ENCODE measurements at places on chromosomes 4 and X.

GRCh38 chr4:54717694-54718093 is 59.9 kb downstream of the KIT start:
- H3K27ac ChIP-seq = no peak overlapping the region
- H3K4me1 ChIP-seq = no peaks in the 10 kb centered on the region
- H3K27me3 ChIP-seq = no peaks in the 10 kb centered on the region
- no peaks in the 10 kb centered on the region for H3K36me3 ChIP-seq

- H3K4me1 ChIP-seq = peaks cover 13% of the 10 kb centered on the region
- no peak overlapping the region for H3K4me3 ChIP-seq
- H3K27me3 ChIP-seq = peaks cover 31% of the 10 kb centered on the region
- H3K36me3 ChIP-seq = no peaks in the 10 kb centered on the region
- no peak overlapping the region for H3K27ac ChIP-seq
- peak; percentile 11 for DNase-seq
Measured at GRCh38 chr4:11424000-11424399, 4.7 kb downstream of the HS3ST1 start.

- peak overlapping the region; percentile 9 for H3K27ac ChIP-seq
- H3K27me3 ChIP-seq = no peaks in the 10 kb centered on the region
- H3K4me3 ChIP-seq = peak overlapping the region; percentile 60
- H3K4me1 ChIP-seq = peaks cover 71% of the 10 kb centered on the region
Measured at GRCh38 chr4:26863512-26863911, 2.9 kb downstream of the STIM2 start.

DNA sequence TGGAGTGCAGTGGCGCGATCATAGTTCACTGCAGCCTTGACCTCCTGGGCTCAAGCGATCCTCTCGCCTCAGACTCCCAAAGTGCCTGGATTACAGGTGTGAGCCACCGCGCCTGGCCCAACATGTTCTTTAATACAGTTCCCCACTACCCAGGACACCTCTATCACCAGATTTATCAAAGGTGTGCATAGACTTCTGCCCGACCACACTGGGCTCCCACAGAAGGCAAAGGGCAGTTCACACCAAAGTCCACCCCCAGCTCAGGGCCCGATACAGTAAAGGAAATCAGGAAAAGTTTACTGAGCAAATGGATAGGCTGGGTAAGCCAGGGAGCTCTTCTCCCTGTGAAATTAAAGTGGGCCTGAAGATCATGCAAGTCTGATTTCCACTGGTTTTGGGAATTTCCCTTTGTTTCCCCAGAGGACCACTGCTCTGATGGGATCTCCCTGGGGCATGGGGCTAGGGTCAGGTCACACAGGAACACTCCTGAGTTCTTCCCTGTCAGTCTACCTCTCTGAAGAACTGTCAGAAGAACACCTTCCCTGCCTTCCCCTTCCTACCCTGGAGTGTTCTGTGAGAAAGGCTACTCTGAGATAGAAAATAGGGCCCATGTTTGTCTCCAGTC is 17.7 kb upstream of the PIM2 start:
- no peaks in the 10 kb centered on the region for H3K27me3 ChIP-seq
- DNase-seq = no peak
- peak overlapping the region; percentile 83 for H3K4me3 ChIP-seq
- peak overlapping the region; percentile 97 for H3K27ac ChIP-seq

GRCh38 chr4:123507376-123507775 is 110.8 kb downstream of the SPRY1 start:
- no peaks in the 10 kb centered on the region for H3K36me3 ChIP-seq
- H3K27me3 ChIP-seq = peaks cover 33% of the 10 kb centered on the region
- no peak overlapping the region for H3K4me3 ChIP-seq
- DNase-seq = no peak
- no peaks in the 10 kb centered on the region for H3K4me1 ChIP-seq

- H3K4me1 ChIP-seq = no peaks in the 10 kb centered on the region
- no peak for DNase-seq
- no peaks in the 10 kb centered on the region for H3K27me3 ChIP-seq
- no peak overlapping the region for H3K4me3 ChIP-seq
- no peak overlapping the region for H3K27ac ChIP-seq
Measured at GRCh38 chrX:31136144-31136611, 64.3 kb upstream of the FTHL17 start.

GRCh38 chrX:275967-276580 is 5.1 kb upstream of the PLCXD1 start:
- no peaks in the 10 kb centered on the region for H3K27me3 ChIP-seq
- DNase-seq = peak; percentile 25
- H3K36me3 ChIP-seq = peaks cover 6% of the 10 kb centered on the region
- H3K4me1 ChIP-seq = peaks cover 7% of the 10 kb centered on the region

- no peak for DNase-seq
- H3K36me3 ChIP-seq = no peaks in the 10 kb centered on the region
- peaks cover 5% of the 10 kb centered on the region for H3K27me3 ChIP-seq
- no peaks in the 10 kb centered on the region for H3K4me1 ChIP-seq
- H3K4me3 ChIP-seq = no peak overlapping the region
Measured at GRCh38 chr4:68451246-68452211, 4.3 kb downstream of the TMPRSS11E start.

DNA sequence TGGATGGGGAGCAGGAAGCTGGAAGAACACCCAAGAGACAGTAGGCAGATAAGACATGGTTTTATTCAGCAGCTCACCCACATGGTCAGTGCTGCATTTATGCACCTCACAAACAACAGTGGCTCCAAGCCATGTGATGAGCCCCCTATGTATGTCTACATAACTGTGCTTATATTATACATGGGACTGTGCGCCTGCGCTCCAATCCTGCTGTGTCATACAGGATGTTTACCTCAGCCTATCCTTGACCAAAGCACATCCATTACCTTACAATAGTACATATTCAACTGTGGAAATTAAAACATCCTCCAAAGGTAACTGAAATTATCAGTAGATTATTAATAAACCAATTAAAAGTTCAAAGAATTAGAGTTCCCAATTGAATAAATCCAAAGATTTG is 44.1 kb upstream of the SGMS2 start:
- H3K4me3 ChIP-seq = no peak overlapping the region
- H3K36me3 ChIP-seq = no peaks in the 10 kb centered on the region
- no peak for DNase-seq
- no peak overlapping the region for H3K27ac ChIP-seq
- no peaks in the 10 kb centered on the region for H3K4me1 ChIP-seq
- H3K27me3 ChIP-seq = peaks cover 16% of the 10 kb centered on the region

GRCh38 chr4:103845075-103845474 is 125.3 kb upstream of the TACR3 start:
- H3K27me3 ChIP-seq = no peaks in the 10 kb centered on the region
- H3K36me3 ChIP-seq = no peaks in the 10 kb centered on the region
- no peak overlapping the region for H3K4me3 ChIP-seq
- DNase-seq = no peak

DNA sequence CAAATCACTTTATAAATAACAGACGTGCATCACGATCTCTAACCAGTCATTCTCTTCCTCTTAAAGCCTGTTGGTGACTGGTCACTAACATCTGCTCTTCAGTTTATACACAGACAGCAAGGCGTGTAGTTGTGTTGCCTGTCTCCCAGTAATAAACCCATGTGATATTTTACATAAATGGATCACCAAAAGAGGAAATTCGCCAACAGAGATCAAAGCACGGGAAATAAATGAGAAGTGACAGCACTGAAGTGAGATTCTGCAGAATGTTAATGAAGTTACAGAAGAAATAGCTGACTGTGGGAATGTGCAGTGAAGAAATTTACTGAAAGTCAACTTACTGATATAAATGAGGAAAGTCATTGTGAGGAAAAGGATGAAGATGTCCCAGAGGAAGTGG is 47.0 kb downstream of the AFF1 start:
- no peak overlapping the region for H3K27ac ChIP-seq
- H3K4me1 ChIP-seq = peaks cover 18% of the 10 kb centered on the region
- no peak overlapping the region for H3K4me3 ChIP-seq

- H3K4me3 ChIP-seq = no peak overlapping the region
- no peak for DNase-seq
- no peaks in the 10 kb centered on the region for H3K4me1 ChIP-seq
- no peak overlapping the region for H3K27ac ChIP-seq
- H3K27me3 ChIP-seq = no peaks in the 10 kb centered on the region
Measured at GRCh38 chr4:66404141-66404540, 733.9 kb upstream of the EPHA5 start.

DNA sequence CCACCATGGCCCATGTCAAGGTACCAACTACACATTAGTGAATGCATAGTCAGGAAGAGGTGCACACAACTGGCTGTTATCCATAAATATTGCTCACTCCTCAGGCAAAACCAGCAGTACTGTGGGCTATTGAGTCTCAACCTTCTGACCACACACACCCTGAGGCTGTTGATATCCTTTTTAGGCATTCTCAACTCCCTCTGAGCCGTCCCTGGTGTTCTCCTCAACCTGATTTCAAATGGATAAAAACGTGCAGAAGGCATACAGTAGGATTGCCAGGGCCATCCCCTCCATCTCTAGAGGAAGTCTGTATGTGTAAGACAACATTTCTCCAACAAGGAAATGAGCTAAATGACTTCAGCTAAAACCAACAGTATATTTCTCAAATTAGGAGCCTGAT is 98.7 kb upstream of the KLHL13 start:
- H3K4me1 ChIP-seq = no peaks in the 10 kb centered on the region
- no peak overlapping the region for H3K27ac ChIP-seq
- no peaks in the 10 kb centered on the region for H3K27me3 ChIP-seq
- no peaks in the 10 kb centered on the region for H3K36me3 ChIP-seq

GRCh38 chrX:102491766-102492165 is 20.2 kb upstream of the TCP11X2 start:
- H3K27me3 ChIP-seq = no peaks in the 10 kb centered on the region
- H3K36me3 ChIP-seq = no peaks in the 10 kb centered on the region
- no peak overlapping the region for H3K4me3 ChIP-seq
- no peaks in the 10 kb centered on the region for H3K4me1 ChIP-seq

- no peaks in the 10 kb centered on the region for H3K36me3 ChIP-seq
- H3K4me3 ChIP-seq = no peak overlapping the region
- H3K27me3 ChIP-seq = no peaks in the 10 kb centered on the region
- no peak overlapping the region for H3K27ac ChIP-seq
Measured at GRCh38 chr4:181944527-181944926, 298.7 kb upstream of the TENM3 start.

- H3K36me3 ChIP-seq = no peaks in the 10 kb centered on the region
- peaks cover 52% of the 10 kb centered on the region for H3K27me3 ChIP-seq
- no peak for DNase-seq
- H3K4me3 ChIP-seq = no peak overlapping the region
- H3K4me1 ChIP-seq = no peaks in the 10 kb centered on the region
Measured at GRCh38 chr4:100070868-100071267, 119.4 kb downstream of the DDIT4L start.

DNA sequence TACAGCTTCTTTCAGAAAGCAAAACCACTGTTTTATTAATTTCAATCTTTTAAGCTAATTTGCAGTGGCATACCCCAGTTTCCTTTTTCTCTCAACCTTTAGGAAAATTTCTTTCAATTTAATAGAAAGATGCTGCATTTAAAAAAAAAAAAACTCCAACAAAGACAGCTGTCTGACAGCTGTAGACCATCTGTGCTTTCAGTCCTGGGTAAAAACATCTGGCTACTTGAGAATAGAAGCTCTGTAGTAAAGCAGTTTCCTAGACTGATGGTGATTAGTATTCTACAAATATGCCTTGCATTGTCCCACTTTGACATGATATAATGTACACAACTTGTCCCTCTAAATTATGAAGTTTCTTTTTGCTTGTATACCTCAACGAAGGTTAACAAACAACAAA is 197.8 kb downstream of the EDA start:
- no peaks in the 10 kb centered on the region for H3K36me3 ChIP-seq
- DNase-seq = no peak
- H3K4me1 ChIP-seq = no peaks in the 10 kb centered on the region

DNA sequence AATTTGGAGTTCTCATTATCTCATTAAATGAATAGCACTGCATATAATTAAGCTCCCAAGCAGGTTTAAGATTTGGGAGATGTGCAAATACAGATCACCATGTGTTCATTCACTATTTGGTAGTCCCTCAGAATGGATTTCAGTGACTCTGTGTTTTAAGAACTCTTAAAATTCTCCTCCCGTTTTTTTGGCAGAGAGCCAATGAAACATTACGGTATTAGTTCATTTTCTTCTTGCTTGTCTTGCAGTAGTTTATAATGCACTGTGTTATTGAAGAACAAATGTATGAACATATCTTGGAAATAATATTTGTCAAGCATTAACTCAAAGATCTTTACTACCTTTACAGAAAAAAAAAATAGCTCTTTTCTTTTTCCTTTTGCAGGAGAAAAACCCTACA is 32.7 kb downstream of the KLF3 start:
- H3K27ac ChIP-seq = no peak overlapping the region
- DNase-seq = no peak
- H3K27me3 ChIP-seq = no peaks in the 10 kb centered on the region
- H3K4me3 ChIP-seq = no peak overlapping the region
- peaks cover 77% of the 10 kb centered on the region for H3K36me3 ChIP-seq

- H3K4me1 ChIP-seq = no peaks in the 10 kb centered on the region
- no peak overlapping the region for H3K4me3 ChIP-seq
- DNase-seq = no peak
- no peak overlapping the region for H3K27ac ChIP-seq
- H3K36me3 ChIP-seq = no peaks in the 10 kb centered on the region
- no peaks in the 10 kb centered on the region for H3K27me3 ChIP-seq
Measured at GRCh38 chr4:181416966-181417365, 826.2 kb upstream of the TENM3 start.

DNA sequence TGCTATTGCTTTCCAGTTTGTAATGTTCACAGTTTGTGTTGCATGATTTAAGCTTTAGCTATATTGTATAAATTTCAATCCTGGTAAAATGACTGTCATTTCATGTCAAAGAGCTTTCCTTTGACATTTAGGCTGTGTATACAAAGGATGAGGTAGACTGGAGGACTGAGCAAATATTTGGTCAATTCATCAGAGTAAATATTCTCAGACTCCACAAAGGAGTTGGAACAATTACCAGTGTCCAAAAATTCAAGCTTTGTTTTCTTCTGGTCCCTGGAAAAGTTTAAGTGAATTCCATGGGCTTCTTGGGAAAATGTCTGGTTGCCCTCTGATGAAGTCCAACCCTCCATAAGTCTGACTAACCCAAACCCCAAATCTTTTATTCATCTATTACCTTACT is 682.4 kb downstream of the DACH2 start:
- H3K36me3 ChIP-seq = no peaks in the 10 kb centered on the region
- no peak overlapping the region for H3K27ac ChIP-seq
- no peaks in the 10 kb centered on the region for H3K27me3 ChIP-seq
- H3K4me3 ChIP-seq = no peak overlapping the region
- H3K4me1 ChIP-seq = no peaks in the 10 kb centered on the region

DNA sequence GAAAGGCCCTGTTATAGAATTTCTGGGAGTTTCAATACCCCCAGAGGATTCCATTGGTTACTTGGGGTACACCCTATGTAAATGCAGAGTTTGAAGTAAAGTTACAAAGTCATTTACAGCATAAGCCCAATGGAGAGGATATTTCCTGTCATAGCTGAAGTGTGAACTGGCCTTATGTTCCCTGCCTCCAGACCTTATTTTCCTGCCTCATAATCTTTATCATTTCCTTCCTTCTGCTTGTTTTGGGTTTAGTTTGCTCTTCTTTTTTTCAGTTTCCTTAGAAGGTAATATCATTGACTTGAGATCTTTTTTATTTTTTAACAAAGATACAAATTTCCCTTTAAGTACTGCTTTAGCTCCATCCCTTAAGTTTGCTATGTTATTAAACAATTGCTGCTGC is 85.4 kb downstream of the PPEF1 start:
- no peak for DNase-seq
- no peaks in the 10 kb centered on the region for H3K4me1 ChIP-seq
- H3K36me3 ChIP-seq = no peaks in the 10 kb centered on the region
- no peak overlapping the region for H3K27ac ChIP-seq
